OCI-LY7 (cell line): ENCODE measurements at places on chromosomes 12 and 14. TPM values are rescaled to one million over a fixed set of nuclear protein-coding genes. Genes with fewer than 3 reads are reported as not detected.

DNA sequence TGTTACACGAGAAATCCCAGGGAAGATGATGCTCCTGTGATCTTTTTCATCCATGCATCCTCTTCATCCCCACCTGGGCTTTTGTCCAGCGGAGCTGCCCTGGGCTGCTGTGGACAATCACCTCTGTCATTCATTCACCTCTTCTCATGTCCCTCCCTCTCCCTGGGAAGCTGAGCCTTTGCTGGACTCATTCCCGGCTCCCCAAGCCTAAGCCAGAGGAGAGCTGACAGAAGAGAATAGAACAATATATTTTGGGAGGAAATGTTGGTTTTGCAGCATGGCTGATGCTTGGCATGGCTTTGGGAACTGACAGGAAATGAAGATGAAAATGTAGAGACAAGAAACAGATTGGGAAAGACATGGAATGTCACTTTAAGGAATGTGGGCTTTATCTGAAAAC, 177.4 kb downstream of the DICER1 start:
- no peak for DNase-seq

DNA sequence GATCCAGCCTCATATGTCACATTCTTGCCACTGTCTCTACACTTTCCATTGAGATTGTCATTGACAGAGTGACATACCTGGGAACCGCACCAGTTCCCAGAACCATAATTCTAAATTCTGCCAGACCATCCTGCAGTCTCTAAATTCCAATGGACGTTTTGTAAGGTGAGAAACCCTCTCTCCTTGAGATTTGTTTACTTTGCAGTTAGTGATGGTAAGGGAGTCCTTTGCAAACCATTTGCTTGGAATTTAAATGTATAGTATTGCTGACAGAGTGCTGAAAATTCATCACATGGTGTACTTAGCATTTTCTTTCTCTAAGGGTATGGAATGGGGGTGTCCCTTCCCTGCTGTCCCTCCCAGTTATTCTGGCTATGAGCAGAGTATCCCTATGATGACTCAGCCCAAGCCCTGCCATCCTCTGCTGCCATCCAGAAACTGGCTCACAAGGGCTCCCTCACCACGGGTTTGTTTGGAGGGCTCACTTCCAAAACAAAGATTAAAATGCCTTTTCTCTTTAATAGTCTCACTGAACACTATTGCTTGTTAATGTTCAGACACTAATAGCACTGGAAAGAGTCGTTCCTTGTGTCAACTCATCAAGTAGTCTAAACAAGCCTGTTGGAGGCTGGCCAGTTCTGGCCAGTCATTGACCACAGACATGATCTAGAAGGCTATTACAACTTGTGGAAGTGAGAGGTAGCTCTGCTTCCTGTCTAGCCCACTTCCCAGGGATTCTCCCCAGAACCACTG, 129.0 kb upstream of the HMGA2 start:
- DNase-seq, result no peak

The MAP3K9 gene
- 6.4 and 7.4 TPM in 2 replicates for total RNA-seq

- DNase-seq, result no peak
Observed at GRCh38 chr14:60097974-60098373, 6.3 kb downstream of the PCNX4 start.

GRCh38 chr12:97637770-97638169, 175.2 kb downstream of the RMST start:
- DNase-seq, result no peak
